T-cell (primary cell): ENCODE measurements at places on chromosomes 6 and 20.

GRCh38 chr6:166346965-166347364, 4.6 kb upstream of the SFT2D1 start:
- peaks cover 6% of the 10 kb centered on the region for H3K4me1 ChIP-seq
- no peak overlapping the region for H3K27ac ChIP-seq
- H3K36me3 ChIP-seq, result no peaks in the 10 kb centered on the region
- no peak overlapping the region for H3K4me3 ChIP-seq
- H3K27me3 ChIP-seq, result no peaks in the 10 kb centered on the region

- no peak overlapping the region for H3K27ac ChIP-seq
- H3K36me3 ChIP-seq, result no peaks in the 10 kb centered on the region
- H3K27me3 ChIP-seq, result no peaks in the 10 kb centered on the region
- DNase-seq, result no peak
- H3K4me3 ChIP-seq, result no peak overlapping the region
Observed at GRCh38 chr20:58938541-58938940, 42.5 kb upstream of the NELFCD start.

GRCh38 chr6:157592541-157592940, 211.6 kb downstream of the ZDHHC14 start:
- H3K36me3 ChIP-seq, result no peaks in the 10 kb centered on the region
- H3K4me1 ChIP-seq, result peaks cover 2% of the 10 kb centered on the region
- H3K27me3 ChIP-seq, result no peaks in the 10 kb centered on the region

DNA sequence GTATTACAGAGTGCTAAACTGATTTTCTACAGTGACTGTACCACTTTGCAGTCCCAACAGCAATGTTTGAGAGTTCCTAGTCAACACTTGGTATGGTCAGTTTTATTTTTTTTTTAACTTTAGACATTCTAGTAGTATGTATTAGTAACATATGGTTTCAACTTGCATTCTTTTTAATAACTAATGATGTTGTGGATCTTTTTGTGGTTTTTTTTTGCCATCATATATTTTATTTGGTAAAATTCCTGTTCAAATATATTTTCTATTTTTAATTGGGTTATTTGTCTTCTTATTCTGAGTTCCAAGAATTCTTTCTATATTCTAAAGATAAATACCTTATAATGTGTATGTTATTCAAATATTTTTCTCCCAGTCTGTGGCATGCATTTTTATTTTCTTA, 189.4 kb upstream of the ECI2 start:
- no peak for DNase-seq
- H3K4me1 ChIP-seq, result no peaks in the 10 kb centered on the region
- H3K36me3 ChIP-seq, result no peaks in the 10 kb centered on the region
- no peaks in the 10 kb centered on the region for H3K27me3 ChIP-seq
